HEK293T (cell line): ENCODE measurements at places on chromosomes 5 and 9.

GRCh38 chr9:136676920-136677686 is 10.2 kb downstream of the AGPAT2 start:
- DNase-seq: no peak

- no peak for DNase-seq
These were observed 276.8 kb downstream of the PBX3 start for GRCh38 chr9:126023962-126024361.

DNA sequence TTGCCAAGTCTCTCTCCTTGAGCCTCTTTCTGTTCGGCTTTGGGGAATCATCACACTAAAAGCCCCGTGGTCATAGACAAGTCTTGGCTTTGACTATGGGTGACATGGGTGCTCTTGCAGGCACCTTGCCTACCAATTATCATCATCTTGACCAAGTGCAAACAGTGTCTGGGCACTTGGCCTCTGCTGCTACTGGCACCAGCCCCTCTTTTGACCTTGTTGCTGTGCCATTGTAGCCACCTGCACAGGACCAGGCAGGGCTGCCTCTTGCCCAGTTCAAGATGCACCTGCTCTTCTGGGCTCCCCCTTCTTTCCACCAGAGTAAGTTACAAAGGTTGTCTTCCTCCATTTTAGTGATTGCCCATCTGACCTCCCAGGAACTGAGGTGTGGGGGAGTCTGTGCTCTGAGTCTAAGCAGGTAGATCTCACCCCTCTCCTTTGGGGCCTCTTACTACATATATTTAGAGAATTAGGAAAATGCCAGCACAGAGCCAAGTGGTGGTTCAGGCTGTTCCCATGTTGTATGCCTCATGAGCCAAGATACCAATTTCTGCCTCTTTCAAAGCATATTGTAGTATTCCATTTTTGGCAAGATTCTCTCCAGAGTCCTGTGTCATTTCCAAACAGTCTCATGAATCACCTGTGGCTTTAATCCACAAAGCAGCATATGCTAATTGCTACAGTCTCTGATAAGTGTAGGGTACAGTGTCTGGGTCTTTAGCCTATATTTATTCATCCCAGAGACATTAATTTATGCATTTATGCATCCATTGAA is 142.9 kb upstream of the DAP start:
- no peak for DNase-seq

DNA sequence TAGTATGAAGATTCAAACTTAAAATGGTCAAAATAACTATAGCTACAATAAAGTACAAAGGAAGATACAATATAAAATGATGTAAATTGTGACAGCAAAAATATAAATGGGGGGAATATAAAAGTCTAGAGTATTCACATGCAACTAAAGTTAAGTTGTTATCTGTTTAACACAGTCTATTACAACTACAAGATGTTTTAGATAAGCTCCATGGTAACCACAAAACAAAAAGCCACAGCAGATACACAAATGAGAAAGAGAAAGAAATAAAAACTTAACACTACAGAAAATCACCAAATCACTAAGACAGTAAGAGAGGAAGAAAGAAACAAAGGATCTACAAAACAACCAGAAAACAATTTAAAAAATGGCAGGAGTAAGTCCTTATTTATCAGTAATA is 17.0 kb upstream of the SH3TC2 start:
- DNase-seq: no peak

DNA sequence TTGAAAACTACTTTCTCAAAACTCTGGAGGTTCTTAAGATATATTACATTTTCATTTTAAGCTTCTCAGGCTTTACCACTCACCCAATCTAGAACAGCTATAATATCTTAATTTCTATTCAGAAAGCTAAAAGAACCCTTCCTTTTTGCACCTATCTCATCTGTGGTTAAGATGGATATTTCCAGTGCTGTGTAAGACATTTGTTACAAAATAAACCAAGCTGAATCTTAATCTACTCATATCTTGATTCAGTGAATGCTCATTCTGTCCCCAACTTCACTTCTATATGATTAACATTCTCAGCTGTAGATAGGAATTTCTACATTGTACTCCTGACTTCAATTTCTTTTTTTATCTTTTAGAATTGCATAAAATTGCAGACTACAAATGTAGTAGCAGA is 15.0 kb downstream of the ABHD17B start:
- no peak for DNase-seq

- no peak for DNase-seq
These were observed 190.8 kb upstream of the BRINP1 start for GRCh38 chr9:119559986-119560385.
